ENCODE measurements at places on chromosomes 4 and X. TPM values are rescaled to one million over a fixed set of nuclear protein-coding genes. Genes with fewer than 3 reads are reported as not detected.

- H3K4me3 ChIP-seq: no peak overlapping the region
- no peaks in the 10 kb centered on the region for H3K27me3 ChIP-seq
Measured at GRCh38 chr4:56410247-56411062, 23.2 kb upstream of the AASDH start.

Gene ZMAT1
- total RNA-seq: 2.7 TPM

- H3K4me3 ChIP-seq: no peak overlapping the region
- DNase-seq: no peak
- peaks cover 12% of the 10 kb centered on the region for H3K4me1 ChIP-seq
- no peaks in the 10 kb centered on the region for H3K27me3 ChIP-seq
Measured at GRCh38 chr4:144174401-144175067, 34.0 kb upstream of the GYPA start.

DNA sequence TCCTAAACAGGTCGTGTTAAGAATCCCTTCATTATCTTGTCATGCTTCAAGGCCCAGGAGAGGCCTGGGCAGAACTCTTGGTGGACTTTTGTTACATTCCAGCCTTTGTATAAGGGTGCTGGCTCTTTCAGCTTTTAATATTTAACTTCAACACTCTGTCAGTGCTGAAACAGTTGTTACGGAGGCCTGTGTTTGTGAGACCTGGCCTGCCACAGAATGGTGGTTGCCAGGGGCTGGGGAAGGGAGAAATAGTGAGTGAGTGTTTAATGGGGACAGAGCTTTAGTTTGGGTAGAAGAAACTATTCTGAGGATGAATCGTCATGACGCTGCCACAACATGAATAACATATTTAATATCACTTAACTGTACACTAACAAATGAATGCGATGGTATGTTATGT is 1027.6 kb upstream of the PRKX start:
- no peaks in the 10 kb centered on the region for H3K36me3 ChIP-seq
- H3K27me3 ChIP-seq: no peaks in the 10 kb centered on the region
- no peak for DNase-seq
- no peak overlapping the region for H3K27ac ChIP-seq
- no peaks in the 10 kb centered on the region for H3K4me1 ChIP-seq

- no peaks in the 10 kb centered on the region for H3K36me3 ChIP-seq
- H3K4me1 ChIP-seq: no peaks in the 10 kb centered on the region
- no peak overlapping the region for H3K4me3 ChIP-seq
- DNase-seq: no peak
Measured at GRCh38 chrX:116277351-116278225, 107.0 kb downstream of the AGTR2 start.

All from activated naive CD8-positive, alpha-beta T cell treated with anti-CD3 and anti-CD28 coated beads for 36 hours (primary cell).